Amygdala (tissue), 56 donors: ENCODE measurements at places on chromosomes 1 and 21.

DNA sequence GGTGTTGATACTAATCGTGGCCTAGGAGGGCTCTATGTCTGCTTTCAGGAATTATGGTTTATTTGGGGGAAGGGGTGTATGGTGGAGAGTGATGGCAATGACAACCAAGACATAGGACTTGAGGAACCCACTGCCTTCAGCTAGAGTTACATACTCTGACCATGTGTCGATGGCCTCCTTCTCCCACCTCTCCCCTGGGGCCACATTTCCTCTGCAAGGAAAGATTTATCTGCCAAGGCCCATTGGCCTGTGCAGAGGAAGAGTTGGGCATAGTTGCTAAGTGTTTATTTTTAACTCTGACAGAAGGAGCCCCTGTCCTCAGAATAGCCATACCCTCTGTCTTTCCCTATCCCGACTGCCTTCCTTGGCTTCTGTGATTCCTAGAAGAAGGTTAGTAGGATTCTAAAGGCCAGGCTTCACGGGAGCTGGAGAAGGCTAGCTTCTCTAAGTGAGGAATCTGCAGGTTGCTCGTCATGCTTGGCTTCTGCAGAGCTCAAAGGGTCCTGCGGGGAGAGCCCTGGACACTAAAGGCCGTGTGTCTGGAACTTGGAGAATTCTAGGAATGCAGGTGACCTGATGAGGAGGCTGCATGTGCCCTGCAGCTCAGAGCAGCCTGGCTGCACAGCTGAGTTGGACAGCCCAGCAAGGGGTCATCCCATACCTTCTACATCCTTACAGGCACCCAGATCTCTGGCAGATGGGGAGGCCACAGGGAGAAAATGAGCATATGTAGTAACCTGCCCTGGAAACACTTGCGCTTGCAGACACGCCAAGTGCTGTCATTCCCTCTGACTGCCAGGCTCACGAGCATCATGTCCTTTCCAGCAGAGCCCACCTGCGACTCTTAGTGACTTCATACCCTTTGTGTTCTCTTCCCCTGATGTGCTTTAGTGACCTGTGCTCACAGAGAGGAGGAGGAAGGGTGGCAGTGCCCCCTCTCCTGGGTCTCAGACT lies 9.7 kb downstream of the MAPKAPK2 start:
- DNase-seq, result no peak

GRCh38 chr1:118184739-118185083 lies 317 bp downstream of the SPAG17 start:
- DNase-seq, result no peak

- no peak for DNase-seq
Observed at GRCh38 chr1:109237512-109237911, 11.8 kb upstream of the CELSR2 start.

DNA sequence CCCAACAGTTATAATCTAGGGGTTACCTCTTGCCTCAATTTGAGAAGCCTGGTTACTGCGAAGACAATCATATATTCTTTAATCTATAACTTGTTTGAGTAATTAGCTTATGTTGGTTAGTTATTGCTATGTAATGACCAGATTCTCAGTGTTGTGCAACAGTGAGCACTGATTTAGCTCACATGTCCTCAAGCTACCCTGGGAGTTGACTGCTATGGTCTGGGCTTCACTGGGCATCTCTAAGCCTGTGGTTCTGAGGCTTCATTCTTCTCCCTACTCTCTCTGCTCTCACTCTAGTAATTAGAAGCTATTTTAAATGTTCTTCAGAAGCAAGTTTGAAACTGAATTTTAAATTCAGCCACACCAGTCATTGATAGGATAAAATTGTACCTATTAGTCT lies 371.8 kb downstream of the PBX1 start:
- DNase-seq, result no peak

DNA sequence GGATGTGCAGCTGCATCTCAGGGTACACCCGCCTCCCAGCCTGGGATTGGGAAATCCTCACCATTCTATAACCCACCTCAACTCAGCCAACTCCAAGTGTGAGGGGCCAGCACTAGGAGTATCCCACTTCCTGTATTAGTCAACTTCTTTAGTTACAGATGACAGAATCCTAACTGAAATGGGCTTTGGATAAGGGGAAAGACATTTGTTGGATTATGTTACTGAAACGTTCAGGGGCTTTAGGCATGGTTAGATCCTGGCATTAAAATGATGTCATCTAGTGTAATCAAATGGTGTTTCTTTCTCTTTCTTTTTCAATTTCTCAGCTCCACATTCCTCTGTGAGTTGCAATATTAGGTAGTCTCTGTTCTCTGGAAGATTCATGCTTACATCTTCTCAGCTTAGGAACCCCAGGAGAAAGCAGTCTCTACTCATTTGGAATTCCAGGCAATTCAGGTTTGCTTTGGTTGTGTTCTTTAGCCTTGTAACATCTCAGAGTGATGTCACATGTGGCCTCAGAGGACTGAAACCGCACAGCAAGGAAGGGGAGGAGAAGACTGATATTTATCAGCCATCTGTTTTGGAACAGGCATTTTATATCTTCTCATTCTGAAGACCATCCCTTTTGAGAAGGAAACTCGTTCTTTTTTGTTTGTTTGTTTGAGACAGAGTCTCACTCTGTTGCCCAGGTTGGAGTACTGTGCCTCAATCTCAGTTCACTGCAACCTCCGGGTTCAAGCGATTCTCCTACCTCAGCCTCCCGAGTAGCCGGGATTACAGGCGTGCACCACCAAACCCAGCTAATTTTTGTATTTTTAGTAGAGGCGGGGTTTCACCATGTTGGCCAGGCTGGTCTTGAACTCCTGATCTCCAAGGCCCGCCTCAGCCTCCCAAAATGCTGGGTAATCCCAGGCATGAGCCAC lies 18.9 kb upstream of the TMEM54 start:
- no peak for DNase-seq

- DNase-seq, result no peak
Observed at GRCh38 chr1:247864644-247865043, 7.7 kb downstream of the TRIM58 start.

DNA sequence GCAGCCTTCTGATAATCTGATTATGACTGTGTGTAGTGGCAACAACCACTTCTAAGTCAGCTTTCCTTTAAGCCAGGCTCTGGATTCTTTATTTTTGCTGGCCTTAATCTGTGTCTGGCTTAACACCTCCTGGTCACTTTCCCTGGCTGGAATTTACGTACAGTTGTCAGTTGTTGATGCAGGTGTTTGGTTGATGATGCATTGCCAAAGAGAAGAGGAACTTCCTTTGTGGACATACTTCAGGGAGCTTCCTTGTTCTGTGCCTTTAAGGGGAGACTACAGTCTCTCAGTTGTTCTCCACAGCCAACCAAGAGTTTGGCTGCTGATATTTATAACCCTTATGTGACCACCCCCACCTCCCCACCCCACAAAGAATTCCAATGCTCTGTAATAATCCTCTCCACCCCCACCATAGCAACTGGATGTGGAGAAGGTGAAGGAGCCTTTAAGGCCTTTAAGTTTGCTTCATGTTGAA lies 96.0 kb upstream of the BMP8A start:
- DNase-seq, result no peak

DNA sequence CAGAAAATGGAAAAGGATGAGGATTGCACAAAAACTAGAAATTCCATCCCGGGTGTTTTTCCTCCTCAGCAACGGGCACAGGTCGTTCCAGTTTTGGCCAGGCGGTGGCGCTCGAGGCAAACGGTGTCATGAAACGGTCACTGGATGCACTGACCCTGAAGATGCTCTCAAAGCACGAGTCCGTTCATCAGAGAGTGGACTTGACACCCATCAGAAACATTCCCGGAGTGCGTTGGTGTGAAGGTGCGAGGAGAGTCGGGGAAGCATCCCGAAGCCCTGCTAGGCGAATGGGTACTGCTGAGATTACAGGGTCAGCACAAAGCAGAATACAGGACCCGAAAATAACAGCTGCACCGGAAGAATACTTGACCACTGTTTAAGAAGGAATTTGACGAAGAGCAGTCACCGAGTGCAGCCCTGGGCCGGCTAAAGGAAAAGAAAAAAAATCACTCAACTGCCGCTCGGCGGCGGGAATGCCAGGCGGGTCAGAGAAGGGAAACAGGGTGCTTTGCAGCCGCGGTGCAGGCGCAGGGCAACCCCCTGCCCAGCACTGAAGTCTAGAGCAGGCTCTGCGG lies 71.7 kb upstream of the ETS2 start:
- DNase-seq, result peak; percentile 65

DNA sequence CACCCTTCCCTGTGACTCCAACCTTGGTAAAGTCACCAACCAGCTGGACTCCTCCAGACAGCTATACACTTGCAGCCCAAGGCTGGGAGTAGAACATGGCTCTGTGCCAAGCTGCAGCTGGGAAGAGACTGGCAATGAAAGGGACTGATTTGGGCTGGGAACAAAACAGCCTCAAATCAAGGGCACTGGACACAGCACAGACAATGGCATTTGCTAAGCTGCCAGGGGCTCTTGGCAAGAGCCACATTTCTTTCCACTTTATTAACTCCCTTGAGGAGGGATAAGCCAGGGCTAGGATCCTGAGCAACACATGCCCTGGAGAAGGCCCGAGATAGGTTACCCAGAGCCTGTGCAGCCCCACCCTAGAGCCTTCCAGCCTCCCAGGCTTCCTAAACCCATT lies 12.0 kb downstream of the SYT11 start:
- peak; percentile 95 for DNase-seq

DNA sequence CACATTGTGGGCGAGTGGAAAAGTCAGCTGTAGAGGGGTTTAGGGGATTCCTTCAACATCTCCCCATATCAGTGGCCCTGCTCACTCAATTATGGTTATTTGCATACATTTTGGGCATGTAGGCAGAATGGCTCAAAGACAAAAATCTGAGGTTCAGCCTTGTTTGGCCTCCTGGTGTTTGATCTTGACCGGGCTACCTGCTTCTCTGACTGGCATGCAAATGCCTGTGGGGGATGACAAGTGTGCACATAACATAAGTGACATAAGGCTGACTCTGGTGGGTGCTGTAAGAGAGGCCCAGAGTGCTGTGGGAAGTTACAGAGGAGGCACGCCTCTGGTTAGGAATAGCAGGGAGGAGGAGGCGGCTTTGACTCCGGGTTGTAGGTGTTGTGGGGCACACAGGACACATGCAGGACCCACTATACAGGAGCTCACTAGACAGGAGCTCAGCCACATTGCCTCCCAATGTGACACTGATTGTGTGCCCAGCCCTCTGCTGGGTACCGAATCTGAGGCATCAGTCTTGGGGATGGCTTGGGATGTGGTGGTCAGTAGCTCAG lies 29.4 kb upstream of the IL19 start:
- DNase-seq, result no peak

DNA sequence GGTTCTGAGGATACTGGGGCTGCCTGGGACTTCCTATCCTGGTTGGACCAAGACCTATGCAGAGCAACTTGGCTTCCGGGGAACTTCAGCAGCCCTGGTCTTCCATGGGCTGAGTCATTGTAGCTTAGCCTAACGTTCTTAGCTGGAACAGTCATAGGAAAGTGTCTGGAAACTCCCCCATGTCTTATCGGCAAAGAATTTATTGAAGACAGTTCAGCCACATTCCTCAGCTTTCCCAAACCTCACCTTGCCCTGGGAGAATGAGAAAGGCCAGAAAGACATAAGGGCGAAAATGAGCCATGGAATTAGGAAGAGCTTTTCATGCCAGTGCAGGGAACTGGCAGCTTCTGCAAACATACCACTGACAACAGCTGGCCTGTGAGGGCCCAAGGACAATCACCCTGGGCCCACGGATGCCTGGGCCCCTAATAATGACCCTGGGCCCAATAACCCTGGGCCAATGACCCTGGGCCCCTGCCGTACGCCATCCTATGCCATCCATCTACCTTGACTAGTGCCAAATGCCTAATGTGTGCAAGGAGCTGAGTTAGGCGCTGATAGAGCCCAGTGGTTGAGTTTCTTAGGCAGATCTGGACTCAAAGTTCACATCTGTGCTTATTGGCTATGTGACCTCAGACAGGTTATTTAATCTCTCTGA lies 114.4 kb upstream of the GADD45A start:
- DNase-seq, result no peak

DNA sequence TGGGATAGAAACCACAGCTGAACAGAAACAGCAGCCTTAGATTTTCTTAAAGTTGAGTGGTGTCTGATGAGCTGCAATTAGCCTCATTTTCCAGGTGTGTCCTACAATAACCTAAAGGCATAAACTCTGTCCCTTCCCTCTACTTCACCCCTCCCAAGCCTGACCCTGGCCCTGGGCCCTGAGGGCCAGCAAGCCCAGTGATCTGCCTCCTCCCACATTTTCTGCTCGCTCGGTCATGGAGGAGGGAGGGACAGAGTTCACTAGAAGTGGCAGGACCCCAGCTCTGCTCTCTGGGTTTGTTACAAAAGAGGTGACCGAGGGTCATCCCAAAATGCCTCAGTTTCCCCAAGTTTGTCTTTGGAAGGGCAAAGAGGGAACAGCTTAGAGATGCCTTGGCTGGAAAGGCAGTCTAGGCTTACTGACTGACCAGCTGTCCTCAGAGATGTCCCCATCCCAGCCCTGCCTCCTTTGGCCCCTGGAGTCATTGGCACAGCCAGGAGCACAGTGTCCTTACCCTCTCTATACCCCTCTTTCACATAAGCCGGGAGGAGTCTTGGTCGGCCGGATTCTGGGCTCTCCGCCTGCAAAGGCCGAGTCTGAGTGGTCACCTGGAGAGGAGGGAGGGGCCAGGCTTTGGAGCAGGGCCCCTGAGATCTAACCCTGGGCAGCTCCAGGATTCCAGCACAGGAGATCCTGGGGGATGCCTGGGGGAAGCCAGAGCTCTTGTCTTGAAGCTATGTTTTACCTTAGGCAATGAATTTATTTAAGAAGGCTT lies 172.7 kb downstream of the PTPRU start:
- no peak for DNase-seq

DNA sequence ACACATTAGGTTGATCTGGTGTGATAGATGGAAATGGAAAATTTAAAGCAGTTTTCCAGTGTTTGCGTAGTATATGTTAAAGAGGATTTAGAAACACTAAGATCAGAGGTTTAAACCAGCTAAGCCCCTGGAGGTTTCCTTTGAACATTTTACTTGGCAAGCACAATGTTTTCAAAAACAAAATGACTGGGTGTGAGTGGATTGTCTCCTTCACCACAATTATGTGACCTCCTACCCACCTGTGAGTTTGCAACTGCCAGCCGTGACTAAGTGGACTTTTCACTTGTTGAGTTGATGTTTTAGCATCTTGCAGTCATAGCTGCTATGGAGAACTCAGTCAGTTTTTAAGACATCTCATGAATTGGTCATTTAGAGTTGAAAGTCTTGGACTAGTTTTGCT lies 4.7 kb downstream of the CCDC190 start:
- DNase-seq, result no peak

DNA sequence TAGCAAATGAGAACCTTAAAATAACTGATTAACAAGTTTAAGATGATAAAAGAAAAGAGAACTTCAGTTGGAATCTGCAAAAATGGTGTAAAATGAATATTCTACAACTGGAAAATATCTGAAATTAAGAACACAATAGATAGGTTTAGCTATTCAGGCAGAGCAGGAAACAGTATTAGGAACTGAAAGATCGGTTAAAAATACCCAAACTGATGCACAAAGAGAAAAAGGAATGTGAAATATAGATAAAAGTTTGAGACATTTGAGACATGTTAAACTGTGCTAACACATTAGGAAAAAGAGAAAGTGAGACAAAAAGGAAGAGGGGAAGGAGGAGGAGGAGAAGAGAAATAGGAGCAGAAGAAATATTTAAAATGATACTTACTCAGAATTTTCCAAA lies 12.1 kb downstream of the CD55 start:
- no peak for DNase-seq

GRCh38 chr1:227356620-227357146 lies 38.4 kb upstream of the CDC42BPA start:
- DNase-seq, result no peak
